ENCODE measurements at places on chromosomes 4 and X.

GRCh38 chr4:88623097-88623496 lies 30.8 kb downstream of the HERC3 start:
- peak; percentile 87 for DNase-seq

DNA sequence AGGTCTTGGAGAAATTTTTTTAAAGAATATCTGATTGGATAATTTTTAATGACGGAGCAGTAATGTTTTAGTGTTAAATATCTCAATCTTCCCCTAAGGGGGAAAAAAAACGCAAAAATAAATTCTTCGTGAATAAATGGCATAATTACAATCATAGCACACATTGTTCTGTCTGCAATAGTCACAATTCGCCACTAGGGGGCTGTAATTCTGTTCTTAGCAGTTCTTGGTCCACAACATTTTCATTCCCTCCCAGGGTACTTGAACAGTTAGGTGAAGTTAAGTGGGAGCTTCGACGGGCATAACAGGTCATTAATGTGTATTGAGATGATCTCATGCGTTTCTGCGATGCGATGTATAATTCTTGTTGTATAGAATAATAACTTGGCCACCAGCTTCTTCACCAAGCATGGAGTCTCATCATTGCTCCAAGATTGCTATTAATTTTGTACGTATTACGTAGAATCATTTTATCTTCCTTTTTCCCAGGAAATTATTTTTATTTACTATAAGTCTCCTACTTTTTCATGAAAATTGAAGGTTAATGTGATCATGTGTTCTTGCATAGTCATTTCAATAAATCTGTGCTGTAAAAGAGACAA lies 27.2 kb downstream of the HTR2C start:
- DNase-seq, result peak; percentile 17

GRCh38 chr4:48483006-48483776 lies at the start of gene SLC10A4:
Gene SLC10A4 (plus strand): TSS chr4:48483343. CDS start chr4:48483562, 219 bp downstream.
- DNase-seq, result no peak

DNA sequence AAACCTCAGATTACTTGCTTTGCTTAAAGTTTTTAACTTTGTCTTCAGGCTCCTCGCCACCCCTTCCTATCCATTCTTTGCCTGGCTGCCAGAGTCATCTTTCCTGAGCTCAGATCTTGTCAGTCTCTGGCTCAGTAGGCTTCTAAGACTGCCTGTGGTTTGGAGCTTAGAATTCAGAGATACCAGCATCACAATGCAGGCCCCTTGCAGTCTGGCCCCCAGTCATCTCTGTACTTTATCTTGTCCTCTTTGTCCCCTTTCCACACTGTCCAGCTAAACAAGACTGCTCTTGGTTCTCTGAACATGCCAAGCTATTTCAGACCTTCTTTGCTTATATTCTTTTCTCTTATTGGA lies 3.0 kb downstream of the KIAA0232 start:
- no peak for DNase-seq

Measured in fibroblast of gingiva (primary cell).